Mucosa of gallbladder (tissue), 1 donor: ENCODE measurements at places on chromosomes 3 and 15. TPM values are rescaled to one million over a fixed set of nuclear protein-coding genes. Genes with fewer than 3 reads are reported as not detected.
A peak's percentile ranks its signal among the peaks of the same experiment; 100 is the strongest.

BOC gene
- 20.5 TPM for total RNA-seq

FAM107A gene
- total RNA-seq: 6.4 TPM

SLC28A2 gene
- 86.6 TPM for total RNA-seq

SKOR1 gene
- 0.43 TPM for total RNA-seq

DNAH12 gene
- 0.52 TPM for total RNA-seq

PPP1R14D gene
- total RNA-seq: 23.4 TPM

MGLL gene
- 193 TPM for total RNA-seq

TMCC1 gene
- total RNA-seq: 52.9 TPM

PRR20G gene
- not detected for total RNA-seq

GRCh38 chr3:132448216-132448961 is 31.1 kb downstream of the DNAJC13 start:
- DNase-seq: peak; percentile 23

DNA sequence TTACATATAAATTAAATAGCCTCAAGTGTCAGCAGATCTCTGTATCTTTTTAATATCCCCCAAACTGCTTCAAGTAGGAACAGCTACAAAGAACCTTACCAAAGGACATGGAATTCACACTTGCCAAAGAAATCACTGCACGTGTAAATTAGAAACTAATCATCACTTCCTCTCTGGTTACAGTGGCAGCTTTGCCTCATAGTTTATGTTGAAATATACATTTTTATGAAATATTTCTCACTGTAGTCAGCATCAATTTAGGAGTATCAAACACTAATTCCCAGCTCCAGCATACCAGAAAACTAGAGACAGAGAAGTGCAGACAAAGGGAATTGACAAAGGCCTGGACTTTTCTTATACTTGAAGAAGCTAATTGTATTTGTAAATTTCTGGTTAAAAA is 260.9 kb downstream of the TIGIT start:
- no peak for DNase-seq

- DNase-seq: no peak
Observed at GRCh38 chr3:149340310-149340933, 7.0 kb upstream of the TM4SF18 start.

- DNase-seq: peak; percentile 52
Observed at GRCh38 chr15:75347222-75348033, 589 bp downstream of the NEIL1 start.

DNA sequence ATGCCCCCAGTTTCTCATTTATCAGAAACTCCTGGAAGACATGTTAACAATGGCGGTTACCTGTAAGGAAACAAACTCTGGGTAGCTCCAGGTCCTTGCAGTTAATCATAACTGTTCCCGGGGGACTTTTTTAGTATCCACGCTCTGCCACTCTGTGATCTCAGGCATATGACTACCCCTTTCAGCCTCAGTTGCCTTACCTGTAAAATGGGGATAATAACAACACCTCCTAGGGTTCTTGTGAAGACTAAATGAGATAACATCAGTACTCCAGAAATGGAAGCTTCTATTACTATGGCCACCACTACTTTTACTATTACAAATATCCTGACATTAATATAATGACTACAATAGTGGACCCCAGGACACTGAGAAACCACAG is 7.1 kb upstream of the FLNB start:
- no peak for DNase-seq

DNA sequence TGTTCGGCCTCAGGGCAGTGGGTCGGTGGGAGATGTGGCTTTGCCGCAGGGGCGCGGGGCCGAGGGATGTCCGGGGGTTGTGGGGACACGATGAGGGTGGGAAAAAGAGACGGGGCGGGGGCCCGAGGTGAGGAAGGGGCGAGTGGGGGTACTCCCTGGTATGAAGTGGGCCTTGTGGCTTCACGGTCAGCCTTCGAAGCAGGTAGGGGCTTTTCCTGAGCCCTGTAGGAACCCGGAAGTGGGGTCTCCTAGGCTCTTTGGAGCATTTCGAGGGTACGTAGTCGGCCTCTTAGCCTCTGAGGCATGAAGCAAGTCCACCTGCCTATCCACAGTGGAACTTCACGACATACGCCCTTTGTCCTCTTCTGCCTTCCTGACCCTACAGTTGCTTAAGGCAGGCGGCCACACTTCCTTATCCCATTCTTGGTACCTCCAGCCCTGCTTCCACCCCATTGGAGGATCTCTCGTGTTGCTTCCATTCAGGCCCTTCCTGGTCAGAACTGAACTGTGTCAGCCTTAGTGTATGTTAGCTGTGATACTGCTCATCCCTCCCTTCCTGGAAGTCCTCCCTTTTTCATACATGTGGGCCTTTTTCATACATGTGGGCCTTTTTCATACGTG is 389 bp downstream of the ARPC4 start:
- DNase-seq: no peak

GRCh38 chr3:105367063-105367405 is 325 bp downstream of the ALCAM start:
- peak; percentile 15 for DNase-seq

- DNase-seq: no peak
Observed at GRCh38 chr3:136733317-136733833, 18.8 kb downstream of the STAG1 start.

DNA sequence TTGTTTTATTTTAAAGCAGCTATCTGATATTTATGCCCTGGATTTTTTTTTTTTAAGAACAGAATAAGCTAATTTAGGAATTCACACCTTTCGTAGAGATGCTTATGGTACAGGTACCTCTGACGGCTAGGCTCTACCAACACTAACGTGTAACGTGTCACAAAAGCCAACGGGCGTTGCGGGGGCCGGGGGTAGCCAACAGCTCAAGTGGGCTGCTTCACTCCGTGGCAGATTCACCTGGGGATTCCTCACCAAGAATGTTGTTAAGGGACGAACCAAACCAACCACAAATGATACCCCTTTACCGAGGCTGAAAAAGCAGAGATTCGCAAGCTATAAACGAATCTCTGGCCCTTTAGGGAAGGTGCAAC is 1.0 kb downstream of the TMCC1 start:
- DNase-seq: no peak

GRCh38 chr3:183307749-183308148 is 54.7 kb downstream of the B3GNT5 start:
- DNase-seq: peak; percentile 44

DNA sequence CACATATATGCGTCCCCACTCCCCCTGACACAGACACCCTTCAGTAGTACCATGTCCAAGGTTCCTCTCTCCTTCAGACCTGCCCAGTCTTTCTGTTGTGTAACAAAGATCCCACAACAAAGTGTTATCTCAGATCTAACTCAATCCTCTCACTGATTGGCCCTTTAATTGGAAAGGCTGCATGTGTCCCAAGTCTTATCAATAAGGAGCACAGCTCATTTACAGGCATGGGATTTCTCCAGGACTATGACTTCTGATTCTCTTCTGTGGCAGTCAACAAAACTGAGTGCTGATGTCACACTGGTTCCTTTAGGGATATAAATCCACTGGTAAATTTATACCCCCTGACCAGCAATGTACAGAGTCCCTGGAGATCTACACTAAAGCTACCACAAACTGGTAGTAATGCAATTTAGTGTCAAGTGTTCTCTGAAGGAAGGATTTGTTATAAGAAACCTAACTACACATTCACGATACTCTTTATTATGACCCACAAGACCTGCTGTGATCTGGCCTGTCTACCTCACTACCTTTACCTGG is 28.1 kb downstream of the CLK3 start:
- no peak for DNase-seq

- no peak for DNase-seq
Observed at GRCh38 chr3:50286322-50287227, 5.7 kb downstream of the IFRD2 start.

DNA sequence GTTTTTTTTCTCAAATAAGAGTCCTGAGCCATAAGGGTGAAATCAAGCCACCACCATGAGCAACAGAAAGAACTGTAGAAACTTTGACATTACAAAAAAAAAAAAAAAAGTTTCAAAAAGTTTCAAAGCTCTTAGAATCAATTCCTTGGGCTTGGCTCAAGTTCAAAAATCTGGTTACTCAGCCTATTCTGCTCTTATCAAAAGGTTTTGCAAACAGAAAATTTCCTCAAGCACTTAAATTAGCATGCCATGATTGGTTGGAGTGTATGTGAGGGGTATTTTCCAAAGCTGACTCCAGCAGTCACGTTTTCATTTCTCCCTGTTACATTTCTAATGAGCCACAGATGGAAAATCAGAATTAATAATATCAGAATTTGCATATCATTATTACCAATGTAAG is 12.1 kb upstream of the PEX5L start:
- no peak for DNase-seq

GRCh38 chr15:23516866-23517265 is 48.6 kb upstream of the MKRN3 start:
- no peak for DNase-seq

DNA sequence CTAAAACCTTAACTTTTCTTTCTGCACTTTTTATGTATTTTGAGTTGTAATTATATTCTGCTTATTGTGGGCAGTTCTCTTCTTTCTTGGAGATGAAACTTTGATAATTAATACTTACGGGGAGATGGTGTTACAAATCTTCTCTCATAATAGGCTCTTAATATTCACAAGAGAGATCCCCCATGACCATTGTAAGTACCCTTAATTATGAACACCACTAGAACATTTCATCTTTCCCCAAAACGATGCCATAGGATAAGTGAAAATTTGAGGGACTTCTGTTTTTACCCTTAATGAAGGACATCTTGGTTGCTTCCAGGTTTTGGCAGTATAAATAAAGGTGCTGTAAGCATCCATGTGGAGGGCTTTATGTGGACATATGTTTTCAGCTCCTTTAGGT is 60.7 kb downstream of the PIAS1 start:
- no peak for DNase-seq

GRCh38 chr3:45938864-45939263 is 4.4 kb upstream of the CXCR6 start:
- peak; percentile 92 for DNase-seq
